ENCODE measurements at places on chromosomes 16 and 17. TPM values are rescaled to one million over a fixed set of nuclear protein-coding genes. Genes with fewer than 3 reads are reported as not detected.

DNA sequence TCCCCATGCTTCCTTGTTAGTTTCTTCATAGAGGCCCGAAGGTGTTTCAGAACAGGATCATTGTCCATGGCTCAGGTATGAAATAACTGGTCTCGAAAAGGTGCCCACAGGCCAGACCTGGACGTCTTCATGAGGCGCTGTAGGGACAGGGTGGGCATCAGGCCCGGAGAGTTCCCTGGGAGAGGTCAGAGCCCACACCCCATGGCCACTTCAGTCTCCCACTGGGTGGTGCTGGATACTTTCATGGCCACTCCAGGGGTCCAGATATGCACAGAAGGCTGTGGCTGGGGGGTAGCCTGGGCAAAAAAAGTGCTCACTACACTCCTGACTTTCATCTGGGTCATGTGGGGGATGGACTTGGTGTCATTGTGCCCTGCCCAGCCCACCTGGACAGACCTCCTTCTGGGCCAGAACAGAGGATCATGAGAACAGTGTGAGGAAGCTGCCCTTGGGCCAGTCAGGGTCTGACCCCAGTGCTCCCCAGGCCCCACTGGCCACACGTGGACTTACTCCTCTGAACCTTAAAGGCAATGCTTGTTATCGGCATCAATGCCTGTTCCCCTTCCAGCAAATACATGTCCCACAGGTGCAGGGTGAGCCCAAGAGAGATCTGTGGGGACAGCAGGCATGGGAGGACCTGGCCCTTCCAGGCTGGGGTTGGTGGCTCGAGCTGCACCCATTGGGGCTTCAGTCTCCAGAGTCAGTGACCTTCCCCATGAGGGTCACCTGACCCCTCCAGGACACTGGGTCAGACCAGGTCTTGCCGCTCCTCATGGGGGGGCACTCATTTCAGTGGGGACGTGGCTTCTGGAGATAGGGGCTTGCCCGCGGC is 36.9 kb downstream of the LGALS9 start:
- H3K4me3 ChIP-seq, result no peak overlapping the region
- no peak overlapping the region for H3K27ac ChIP-seq
- H3K4me1 ChIP-seq, result no peaks in the 10 kb centered on the region
- H3K27me3 ChIP-seq, result no peaks in the 10 kb centered on the region
- DNase-seq, result peak; percentile 51

DNA sequence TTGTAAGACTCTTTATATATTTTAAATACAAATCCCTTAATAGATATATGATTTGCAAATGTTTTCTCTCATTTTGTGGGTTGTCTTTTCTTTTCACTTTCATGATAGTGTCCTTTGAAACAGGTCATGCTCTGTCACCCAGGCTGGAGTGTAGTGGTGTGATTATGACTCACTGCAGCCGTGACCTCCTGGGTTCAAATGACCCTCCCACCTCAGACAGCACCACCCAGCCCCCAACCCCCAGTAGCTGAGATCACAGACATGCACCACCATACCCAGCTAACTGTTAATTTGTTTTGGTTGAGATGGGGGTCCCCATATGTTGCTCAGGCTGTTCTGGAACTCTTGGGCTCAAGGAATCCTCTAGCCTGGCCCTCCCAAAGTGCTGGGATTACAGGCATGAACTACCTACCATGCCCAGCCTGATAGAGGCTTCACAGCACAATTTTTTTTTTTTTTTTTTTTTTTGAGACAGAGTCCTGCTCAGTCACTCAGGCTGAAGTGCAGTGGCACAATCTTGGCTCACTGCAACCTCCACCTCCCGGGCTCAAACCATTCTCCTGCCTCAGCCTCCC is 18.5 kb upstream of the TMIGD1 start:
- no peaks in the 10 kb centered on the region for H3K27me3 ChIP-seq
- H3K36me3 ChIP-seq, result no peaks in the 10 kb centered on the region
- H3K27ac ChIP-seq, result no peak overlapping the region
- H3K4me3 ChIP-seq, result no peak overlapping the region

DNA sequence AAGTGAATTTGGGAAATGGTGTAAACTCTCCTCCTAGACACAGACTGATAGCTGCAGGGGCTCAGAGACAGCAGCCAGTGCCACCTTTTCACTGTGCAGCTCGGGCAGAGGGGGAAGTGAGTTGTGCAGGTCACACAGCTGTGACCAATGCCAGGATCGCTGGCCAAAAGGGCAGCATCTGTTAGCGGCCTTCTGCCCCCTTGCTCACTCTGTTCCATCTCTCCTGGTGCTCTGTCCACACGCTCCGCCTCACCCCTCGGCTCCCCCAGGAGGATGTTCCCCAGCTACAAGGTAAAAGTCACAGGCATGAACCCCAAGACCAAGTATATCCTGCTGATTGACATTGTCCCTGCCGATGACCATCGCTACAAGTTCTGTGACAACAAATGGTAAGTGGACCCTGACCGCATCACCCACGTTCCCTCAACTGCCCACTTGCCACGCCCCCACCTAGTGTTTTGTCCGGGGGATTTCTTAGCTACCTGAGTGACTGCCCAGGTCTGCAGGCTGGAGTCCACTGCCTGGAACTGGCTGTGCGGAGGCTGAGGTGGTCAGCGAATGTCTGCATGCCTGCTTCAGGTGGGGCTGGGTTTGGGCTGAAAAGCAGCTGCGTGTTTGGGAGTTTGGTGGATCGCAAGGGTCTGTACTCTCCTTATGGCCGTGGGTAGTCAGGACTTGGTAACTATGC is 13.5 kb downstream of the TBX4 start:
- peak; percentile 48 for DNase-seq
- H3K27me3 ChIP-seq, result peaks cover 24% of the 10 kb centered on the region
- H3K36me3 ChIP-seq, result peaks cover 5% of the 10 kb centered on the region
- H3K4me1 ChIP-seq, result peaks cover 21% of the 10 kb centered on the region

DNA sequence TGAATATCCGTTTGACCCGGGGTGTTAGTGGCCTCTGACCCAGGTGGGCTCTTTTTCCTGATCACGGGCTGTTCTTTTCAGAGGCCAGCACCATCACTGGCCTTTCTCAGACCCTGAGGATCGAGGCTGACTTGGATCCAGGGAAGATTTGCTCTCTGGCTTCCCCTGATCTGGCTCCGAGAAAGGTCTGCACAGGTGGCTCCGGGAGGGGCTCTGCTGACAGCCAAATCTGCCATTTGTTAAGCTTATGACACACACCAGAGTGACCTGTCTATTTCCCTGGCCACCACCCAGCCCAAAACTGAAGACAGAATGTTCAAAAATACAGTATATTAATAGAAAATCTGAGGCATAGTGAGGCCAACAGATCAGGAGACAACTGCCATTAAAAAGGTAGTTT is 221.8 kb upstream of the TNRC6C start:
- H3K4me1 ChIP-seq, result peaks cover 33% of the 10 kb centered on the region
- H3K4me3 ChIP-seq, result no peak overlapping the region
- H3K36me3 ChIP-seq, result no peaks in the 10 kb centered on the region
- no peak for DNase-seq
- no peak overlapping the region for H3K27ac ChIP-seq
- no peaks in the 10 kb centered on the region for H3K27me3 ChIP-seq

GRCh38 chr17:42284024-42284369 is 4.3 kb upstream of the STAT5A start:
- no peaks in the 10 kb centered on the region for H3K36me3 ChIP-seq
- no peak overlapping the region for H3K27ac ChIP-seq
- H3K4me1 ChIP-seq, result peaks cover 18% of the 10 kb centered on the region
- H3K27me3 ChIP-seq, result no peaks in the 10 kb centered on the region

GRCh38 chr17:40825599-40825998 is 3.2 kb upstream of the KRT10 start:
- no peaks in the 10 kb centered on the region for H3K4me1 ChIP-seq
- no peaks in the 10 kb centered on the region for H3K36me3 ChIP-seq
- H3K27ac ChIP-seq, result no peak overlapping the region
- no peak overlapping the region for H3K4me3 ChIP-seq

The ARL5C gene
- total RNA-seq, result not detected

GRCh38 chr16:81938326-81939163 is 72.7 kb downstream of the SDR42E1 start:
- no peak for DNase-seq
- no peaks in the 10 kb centered on the region for H3K4me1 ChIP-seq
- H3K27me3 ChIP-seq, result no peaks in the 10 kb centered on the region
- H3K4me3 ChIP-seq, result no peak overlapping the region

DNA sequence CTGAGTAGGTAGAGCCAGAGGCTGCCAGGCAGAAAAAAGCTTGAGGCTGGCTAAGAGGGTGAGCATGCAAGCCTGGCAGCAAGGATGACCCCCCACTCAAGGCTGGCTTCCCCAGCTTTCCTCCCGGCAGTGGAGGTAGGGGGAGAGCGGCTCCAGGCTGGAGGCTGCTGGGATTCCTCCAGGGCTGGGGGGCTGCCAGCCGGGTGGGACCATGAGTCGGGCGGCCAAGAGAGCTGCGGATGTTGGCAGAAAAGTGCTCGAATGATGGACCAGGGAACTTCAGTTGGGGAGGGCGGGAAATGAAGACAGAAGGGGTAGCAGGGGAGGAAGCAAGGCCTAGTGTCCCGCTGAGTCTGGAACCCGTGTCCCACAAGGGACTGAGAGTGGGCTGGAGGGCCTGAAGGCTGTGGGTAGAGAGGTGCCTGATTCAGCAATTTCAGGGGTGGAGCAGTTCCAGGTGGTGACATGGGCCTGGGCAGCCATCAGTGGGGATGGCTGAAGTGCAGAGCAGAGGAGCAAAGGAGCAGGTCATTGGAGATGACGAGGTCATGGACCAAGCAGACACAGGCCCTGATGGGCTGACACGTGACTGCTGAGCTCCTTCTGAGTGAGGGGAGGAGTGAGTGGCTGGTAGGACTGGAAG is 20.3 kb downstream of the HSD11B2 start:
- H3K4me1 ChIP-seq, result peaks cover 53% of the 10 kb centered on the region
- H3K27me3 ChIP-seq, result no peaks in the 10 kb centered on the region
- H3K36me3 ChIP-seq, result peaks cover 55% of the 10 kb centered on the region
- H3K4me3 ChIP-seq, result no peak overlapping the region
- H3K27ac ChIP-seq, result no peak overlapping the region

DNA sequence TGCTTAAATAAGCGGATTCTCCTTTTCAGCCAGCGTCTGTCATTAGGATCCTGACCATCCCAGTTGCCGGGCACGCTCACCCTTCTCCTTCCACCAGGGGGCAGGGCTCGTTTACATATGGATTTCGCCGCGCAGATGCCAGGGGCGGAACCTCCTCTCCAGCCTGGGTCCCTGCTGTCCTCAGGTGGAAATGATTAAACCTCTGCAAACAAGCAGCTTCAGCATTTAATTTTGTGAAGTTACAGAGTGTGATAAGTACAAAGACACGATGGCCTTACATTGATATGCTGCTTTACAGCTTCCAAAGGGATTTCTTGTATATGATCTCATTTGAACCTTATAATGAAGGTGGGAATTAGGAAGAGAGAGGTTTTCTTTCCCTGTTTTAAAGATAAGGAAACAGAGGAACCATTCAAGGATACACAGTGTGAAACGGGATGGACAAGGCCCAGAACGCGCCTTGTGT is 3.9 kb upstream of the KRT28 start:
- H3K4me1 ChIP-seq, result no peaks in the 10 kb centered on the region
- no peak overlapping the region for H3K4me3 ChIP-seq
- H3K27me3 ChIP-seq, result peaks cover 53% of the 10 kb centered on the region
- H3K36me3 ChIP-seq, result no peaks in the 10 kb centered on the region
- DNase-seq, result peak; percentile 86
- H3K27ac ChIP-seq, result no peak overlapping the region

GRCh38 chr16:11403534-11403795 is 58.2 kb downstream of the RMI2 start:
- H3K36me3 ChIP-seq, result no peaks in the 10 kb centered on the region
- DNase-seq, result no peak
- no peak overlapping the region for H3K27ac ChIP-seq
- H3K27me3 ChIP-seq, result no peaks in the 10 kb centered on the region

GRCh38 chr17:63837480-63837879 is 5.0 kb downstream of the SMARCD2 start:
- no peaks in the 10 kb centered on the region for H3K27me3 ChIP-seq
- H3K4me3 ChIP-seq, result no peak overlapping the region
- peaks cover 49% of the 10 kb centered on the region for H3K4me1 ChIP-seq
- no peak for DNase-seq
- peaks cover 50% of the 10 kb centered on the region for H3K36me3 ChIP-seq

- H3K27ac ChIP-seq, result no peak overlapping the region
- no peaks in the 10 kb centered on the region for H3K4me1 ChIP-seq
- H3K4me3 ChIP-seq, result no peak overlapping the region
- DNase-seq, result no peak
- H3K27me3 ChIP-seq, result no peaks in the 10 kb centered on the region
These were observed 14.9 kb upstream of the MAPK3 start for GRCh38 chr16:30137897-30138296.

DNA sequence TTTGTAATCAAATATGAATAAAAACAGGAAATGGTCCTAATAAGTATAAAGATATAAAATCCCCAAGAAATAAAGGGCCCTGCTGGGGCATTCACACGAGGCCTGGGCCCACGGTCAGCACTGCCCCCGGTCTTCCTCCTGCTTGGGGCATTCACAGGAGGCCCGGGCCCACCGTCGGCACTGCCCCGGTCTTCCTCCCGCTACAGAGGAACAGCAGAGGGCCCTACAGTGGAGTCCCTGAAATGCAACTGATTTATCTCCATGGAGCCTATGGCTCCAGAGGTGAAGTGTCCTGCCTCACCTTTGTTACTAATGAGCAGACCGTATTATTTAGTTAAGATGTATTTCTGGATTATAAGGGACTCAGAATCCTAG is 46.5 kb downstream of the MAP1LC3B start:
- H3K27me3 ChIP-seq, result no peaks in the 10 kb centered on the region
- peaks cover 19% of the 10 kb centered on the region for H3K4me1 ChIP-seq
- no peak for DNase-seq
- no peak overlapping the region for H3K27ac ChIP-seq
- no peaks in the 10 kb centered on the region for H3K36me3 ChIP-seq

The EFNB3 gene
- total RNA-seq, result 0.32 TPM

DNA sequence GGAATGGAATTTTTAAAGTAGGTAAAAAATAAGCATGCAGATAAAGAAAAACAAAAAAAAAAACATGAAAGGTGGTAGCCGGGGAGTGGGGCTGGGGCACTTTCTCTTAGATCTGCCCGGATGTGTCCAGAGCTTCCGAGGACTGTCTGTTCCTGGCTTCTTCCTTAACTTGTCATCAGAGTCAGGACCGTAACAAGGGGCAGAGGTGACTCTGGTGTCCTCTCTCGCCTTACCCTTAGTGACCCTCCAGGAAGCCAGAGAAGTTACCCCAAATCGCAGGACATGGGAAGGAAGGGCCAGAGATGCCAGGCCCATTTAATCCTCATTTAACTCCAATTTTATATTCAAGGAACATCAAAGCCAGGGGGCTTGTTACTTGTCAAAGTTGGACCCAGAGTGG is 115.5 kb downstream of the ABCC6 start:
- no peak for DNase-seq
- H3K27me3 ChIP-seq, result no peaks in the 10 kb centered on the region

DNA sequence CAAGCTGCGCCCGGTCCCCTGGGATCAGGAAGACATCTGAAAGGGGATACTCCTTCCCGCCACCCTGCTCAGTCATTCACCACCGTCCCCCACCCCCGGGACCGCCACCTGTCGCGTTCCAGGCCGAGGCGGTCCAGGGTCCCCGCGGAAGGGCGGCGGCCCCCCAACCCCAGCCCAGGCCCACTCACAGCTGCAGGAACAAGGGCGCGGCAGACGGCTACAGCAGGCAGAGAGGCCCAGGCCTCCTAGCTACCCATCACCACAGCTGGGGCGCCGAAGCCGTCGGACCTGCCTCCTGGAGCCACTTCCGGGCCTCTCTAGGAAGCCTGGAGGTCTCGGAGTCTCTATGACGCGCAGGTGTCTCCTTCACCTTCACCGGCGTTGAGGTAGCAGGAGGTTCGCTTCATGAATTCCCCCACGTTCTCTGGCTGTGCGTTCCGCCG is at the start of gene SDR42E1:
SDR42E1 (minus strand) TSS at position 272 of the 443 bp plus-strand sequence. CDS start 10,612 bp downstream, outside the sequence.
- no peaks in the 10 kb centered on the region for H3K4me1 ChIP-seq
- H3K36me3 ChIP-seq, result no peaks in the 10 kb centered on the region
- H3K27ac ChIP-seq, result peak within 1 kb of the TSS; percentile 25
- no peaks in the 10 kb centered on the region for H3K27me3 ChIP-seq
- peak within 1 kb of the TSS; percentile 52 for H3K4me3 ChIP-seq
- peak; percentile 87 for DNase-seq

- no peaks in the 10 kb centered on the region for H3K4me1 ChIP-seq
- no peaks in the 10 kb centered on the region for H3K36me3 ChIP-seq
- no peak within 1 kb of the TSS for H3K4me3 ChIP-seq
- DNase-seq, result peak; percentile 88
These were observed at the start of gene SEZ6 for GRCh38 chr17:29005936-29006511. SEZ6 (minus strand) TSS chr17:29006033; CDS start chr17:29005869, 164 bp downstream.
